ENCODE measurements at places on chromosomes 3 and 15.

DNA sequence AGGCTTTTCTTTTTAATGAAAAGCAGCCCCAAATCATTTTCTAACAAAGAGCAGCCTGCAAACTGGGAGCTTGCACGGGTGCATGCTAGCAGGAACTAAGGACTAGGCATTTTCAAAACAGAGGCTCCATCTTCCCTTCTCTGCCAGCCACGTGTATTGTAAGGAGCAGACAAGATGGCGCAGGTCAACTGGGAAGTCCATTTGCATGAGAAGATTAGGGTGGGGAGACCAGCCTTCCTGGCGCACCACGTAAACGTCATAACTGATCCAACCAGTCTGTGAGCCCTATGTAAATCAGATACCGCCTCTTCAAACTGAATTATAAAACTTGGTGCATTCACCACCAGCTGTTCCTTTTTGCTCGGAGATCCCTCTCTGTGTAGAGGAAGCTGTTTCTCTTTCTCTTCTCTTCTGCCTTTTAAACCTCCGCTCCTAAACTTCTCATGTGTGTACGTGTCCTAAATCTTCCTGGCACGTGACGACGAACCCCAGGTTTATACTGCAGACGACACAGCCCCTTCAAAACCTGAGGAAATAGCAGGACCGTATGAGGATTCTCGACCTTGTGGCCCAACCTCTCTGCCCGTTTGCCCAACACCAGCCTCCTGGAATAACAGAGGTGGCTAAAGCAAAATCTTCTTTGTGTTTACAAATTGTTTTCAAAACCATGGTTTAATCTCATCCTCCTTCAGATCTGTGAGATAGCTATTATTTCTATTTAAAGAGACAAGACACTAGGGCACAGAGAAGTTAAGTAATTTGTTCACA lies 26.4 kb upstream of the SLC30A4 start:
- DNase-seq: no peak

DNA sequence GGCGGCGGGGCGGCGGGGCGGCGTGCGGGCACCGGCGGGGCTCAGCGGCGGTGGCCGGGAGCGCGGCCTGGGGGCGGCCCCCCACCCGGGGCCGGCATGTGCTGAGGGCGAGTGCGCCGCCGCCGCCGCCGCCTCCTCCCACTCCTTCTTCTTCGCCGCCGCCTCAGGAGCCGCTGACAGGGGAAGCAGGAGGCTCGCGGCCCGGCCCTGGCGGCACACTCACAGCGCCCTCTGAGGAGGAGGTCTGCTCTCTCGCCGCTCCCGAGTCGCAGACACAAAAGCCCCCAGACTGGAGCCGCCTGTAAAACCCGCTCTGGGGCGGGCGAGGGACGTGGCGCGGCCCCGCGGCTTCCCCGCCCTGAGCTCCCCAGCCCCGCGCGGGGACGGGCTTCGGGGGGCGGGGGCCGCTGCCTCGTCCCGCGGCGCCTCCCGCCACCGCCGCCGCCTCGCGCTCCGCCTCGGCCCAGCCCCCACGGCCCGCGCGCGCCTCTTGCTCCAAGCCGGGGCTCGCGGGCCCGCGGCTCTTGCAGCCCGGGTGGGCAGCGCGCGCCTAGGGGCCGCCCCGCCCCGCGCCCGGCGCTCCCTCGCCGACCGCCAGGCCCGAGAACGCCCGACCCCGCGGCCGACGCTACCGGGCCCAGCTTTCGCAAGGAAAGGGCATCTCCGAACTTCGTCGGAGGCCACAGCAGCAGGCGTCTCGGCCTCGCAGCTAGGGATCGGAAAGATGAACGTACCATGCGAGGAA lies at the start of gene PYGO1:
Gene PYGO1 (minus strand): TSS at position 276 of the 745 bp plus-strand sequence. CDS start 462 bp downstream, outside the sequence.
- DNase-seq: peak; percentile 71

GRCh38 chr3:186938716-186939115 lies 8.4 kb downstream of the ST6GAL1 start:
- DNase-seq: no peak

DNA sequence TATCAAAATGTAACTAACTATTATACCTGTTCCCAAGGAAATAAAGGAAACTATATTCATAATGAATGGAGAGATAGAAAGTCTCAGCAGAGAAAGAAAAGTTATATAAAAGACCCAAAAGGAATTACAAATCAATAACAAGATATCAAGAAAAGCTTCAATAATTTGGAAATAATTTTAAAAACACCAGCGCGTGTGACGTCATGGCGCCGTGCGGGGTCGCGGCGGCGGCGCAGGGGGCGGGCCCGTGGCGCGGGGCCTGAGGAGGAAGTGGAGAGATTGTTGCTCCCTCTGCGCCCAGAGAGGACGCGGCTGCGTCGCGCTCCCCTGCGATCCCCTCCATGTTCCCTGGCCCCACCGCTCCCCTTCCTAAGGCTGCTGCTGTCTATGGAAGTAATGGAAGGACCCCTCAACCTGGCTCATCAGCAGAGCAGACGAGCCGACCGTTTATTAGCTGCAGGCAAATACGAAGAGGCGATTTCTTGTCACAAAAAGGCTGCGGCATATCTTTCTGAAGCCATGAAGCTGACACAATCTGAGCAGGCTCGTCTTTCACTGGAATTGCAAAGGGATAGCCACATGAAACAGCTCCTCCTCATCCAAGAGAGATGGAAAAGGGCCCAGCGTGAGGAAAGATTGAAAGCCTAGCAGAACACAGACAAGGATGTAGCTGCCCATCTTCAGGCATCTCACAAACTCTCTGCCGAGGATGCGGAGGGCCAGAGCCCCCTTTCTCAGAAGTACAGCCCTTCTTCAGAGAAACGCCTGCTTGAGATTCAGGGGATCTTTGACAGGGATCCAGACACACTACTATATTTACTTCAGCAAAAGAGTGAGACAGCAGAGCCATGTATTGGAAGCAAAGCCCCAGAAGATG lies 4.1 kb downstream of the XCR1 start:
- no peak for DNase-seq

DNA sequence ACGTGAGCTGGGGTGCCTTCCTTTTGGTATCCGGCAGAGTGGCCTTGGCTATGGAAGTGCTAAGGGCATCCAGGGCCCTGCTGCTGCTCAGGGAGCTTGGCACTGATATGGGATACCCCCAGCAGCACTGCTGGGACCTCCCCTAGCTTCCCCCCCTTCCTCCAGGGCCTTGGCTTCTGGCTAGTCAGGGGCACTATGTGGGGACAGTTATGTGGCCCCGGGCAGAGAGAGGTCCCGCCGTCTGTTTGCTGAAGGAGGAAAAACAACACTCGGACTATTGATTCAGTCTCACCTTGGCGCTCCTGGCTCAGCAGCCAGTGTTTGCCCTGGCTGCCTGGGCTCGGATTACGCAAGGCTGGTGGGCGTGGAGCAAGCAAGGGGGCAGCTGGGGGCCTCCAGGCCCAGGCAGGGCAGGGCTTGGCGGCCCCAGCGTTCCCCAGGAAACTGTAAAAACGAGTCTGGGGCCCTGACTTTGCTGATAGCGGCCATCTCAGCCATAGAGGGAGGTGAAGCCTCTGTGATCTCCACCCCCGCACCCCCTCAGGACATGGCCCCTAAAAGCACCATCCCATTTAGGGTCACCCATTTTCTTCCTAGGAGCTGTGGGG lies 5.7 kb downstream of the FURIN start:
- DNase-seq: no peak

- DNase-seq: no peak
Measured at GRCh38 chr3:139491966-139492365, 15.7 kb upstream of the RBP2 start.

GRCh38 chr3:143896486-143896885 lies 48.2 kb upstream of the SLC9A9 start:
- no peak for DNase-seq

GRCh38 chr3:184339001-184339400 lies 1.6 kb downstream of the FAM131A start:
- DNase-seq: no peak

GRCh38 chr15:48306639-48307038 lies 24.6 kb upstream of the DUT start:
- DNase-seq: no peak

- DNase-seq: no peak
Measured at GRCh38 chr15:70815604-70816003, 38.4 kb downstream of the LARP6 start.

GRCh38 chr15:25989327-25989726 lies 126.2 kb upstream of the ATP10A start:
- DNase-seq: no peak

DNA sequence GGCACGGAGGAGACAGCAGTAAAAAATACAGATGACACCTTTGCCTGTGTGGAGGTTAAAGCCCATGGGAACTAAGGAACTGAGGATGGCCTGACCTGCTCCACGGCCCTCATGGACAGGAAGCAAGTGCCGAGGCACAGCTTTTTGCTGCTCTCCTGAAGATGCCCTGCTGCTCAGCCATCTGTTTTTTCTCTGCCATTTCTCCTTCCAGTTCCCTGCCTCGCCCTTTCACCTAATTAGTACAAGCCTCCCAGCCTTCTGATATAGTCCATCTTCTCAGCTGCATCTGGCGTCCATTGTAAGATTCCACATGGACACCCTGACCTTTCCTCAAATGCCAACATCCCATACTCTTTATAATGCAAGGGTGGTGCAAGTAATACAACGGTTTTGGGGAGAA lies 11.8 kb upstream of the CXCR6 start:
- DNase-seq: peak; percentile 7

DNA sequence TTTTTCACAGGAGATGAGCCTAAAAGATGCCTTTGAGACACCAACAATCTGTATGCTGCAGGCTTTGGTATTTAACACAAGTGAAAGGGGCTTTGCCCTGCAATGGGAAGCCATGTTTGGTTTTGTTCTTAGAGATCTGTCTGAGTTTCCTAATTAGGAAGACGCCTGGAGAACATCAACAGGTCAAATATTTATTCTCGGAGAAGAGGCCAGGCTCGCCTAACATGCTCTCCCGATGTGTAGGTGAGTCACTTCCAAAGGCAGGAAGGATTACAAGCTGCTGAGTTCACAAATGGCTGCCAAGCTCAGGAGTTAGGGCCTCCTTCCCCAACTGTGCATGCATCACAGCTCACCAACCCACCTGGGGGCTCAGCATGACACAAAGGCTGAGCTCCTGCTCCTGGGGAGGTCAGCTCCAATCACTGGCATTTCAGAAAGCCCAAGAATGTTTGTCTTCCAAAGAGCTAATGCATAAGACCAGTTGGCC lies 119.5 kb upstream of the PRICKLE2 start:
- no peak for DNase-seq

DNA sequence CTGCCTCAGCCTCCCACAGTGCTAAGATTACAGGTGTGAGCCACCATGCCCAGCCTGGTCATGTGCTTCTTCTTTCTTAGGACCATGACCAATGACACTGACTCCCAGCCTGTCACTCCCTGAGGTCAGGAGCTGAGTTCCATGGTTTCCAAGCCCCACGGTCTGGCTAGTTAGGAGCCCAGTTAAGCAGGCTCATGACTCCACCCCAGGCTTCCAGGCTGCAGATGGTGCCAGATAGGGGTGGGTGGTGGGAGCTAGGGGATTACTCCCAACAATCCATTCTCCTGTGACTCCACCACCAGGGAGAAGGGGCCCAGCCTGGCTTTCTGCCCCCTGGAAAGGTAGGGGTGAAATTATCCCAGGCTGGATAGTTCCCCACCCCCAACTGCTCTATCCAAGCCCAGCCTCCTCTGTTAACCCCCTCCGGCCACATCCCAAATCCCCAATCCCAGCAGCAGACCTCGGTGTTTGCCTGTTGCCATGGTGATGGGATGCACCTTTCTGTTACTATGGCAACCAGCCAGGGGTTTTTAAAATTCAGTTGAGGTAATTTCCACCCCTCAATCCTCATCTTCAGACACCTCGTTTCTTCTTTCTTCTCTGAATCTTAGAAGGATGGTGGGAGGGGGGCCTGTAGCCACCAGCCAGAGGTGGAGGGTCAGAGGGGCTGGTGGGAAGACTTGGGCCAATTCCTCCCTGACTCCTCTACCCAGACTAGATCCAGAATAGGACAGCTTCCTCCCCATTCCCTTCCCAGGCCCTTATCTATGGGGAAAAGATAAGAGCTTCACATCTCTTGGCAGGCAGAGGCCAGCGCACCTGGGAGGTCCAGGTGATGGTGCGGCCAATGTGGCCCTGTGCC lies 22.5 kb upstream of the SEMA3F start:
- DNase-seq: no peak

DNA sequence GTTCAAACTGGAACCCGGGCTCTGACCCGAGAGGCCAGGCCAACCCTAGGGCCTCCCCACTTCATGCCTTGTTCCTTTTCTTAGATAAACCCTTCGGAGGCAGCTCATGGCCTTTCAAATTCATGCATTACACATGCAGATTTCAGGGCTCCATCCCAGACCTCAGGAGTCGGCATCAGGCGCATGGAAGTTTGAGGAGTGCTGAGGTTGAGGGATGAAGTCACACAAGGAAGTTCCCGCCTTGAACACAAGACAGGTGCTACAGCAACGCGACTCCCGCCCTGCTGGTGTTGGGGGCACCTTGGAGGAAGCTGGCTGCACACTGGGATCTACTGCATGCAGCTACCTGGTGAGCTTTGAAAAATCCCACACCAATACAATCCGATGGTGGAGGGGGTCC lies 245.2 kb upstream of the LYSMD4 start:
- DNase-seq: no peak

DNA sequence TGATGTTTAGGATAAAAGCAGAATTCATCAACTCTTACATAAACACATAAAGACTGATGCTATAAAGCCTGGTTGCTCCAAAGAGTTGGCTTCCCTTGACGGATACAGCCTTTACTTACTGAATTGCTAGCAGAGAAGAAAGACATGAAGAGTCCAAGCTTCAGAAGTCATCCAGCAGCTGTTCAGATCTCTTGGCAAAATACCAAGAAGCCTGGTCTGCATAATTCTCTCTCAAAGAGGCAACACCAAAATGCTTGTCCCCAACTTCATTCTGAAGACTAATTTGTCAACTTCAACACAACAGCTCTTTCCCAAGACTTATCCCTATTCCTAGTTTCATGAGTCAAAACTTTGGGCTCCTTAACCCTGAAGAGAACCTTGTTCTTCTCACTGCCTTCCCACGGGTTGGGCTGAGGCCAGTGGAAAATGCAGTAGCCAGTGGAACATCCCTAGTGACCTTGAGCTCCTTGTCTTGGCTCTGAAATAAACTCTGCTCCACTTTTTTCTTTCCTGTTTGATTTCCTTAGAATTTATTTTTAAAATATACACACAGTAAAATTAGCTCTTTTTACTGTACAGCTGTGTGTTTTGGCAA lies 119.2 kb upstream of the THBS1 start:
- DNase-seq: no peak

- no peak for DNase-seq
Measured at GRCh38 chr3:150497956-150498355, 48.3 kb downstream of the SERP1 start.

GRCh38 chr3:50950591-50950990 lies 275.9 kb downstream of the DOCK3 start:
- no peak for DNase-seq

DNA sequence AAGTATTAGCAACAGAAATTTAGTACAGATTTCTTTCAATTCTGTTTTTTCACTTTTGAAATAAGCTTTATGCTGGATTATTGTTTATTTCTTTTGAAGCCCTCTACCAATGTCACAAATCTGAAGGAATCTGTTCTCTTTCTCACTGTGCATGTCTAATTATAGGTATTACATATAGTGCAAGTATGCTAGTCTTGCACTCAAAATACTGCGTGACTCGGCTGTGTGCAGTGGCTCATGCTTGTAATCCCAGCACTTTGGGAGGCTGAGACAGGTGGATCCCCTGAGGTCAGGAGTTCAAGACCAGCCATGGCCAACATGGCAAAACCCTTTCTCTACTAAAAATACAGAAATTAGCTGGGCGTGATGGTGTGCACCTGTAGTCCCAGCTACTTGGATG lies 95.8 kb upstream of the PLAAT1 start:
- no peak for DNase-seq
